ENCODE measurements at places on chromosomes 1 and 21.

GRCh38 chr1:201471772-201472171 is 2.8 kb upstream of the PHLDA3 start:
- DNase-seq: no peak

DNA sequence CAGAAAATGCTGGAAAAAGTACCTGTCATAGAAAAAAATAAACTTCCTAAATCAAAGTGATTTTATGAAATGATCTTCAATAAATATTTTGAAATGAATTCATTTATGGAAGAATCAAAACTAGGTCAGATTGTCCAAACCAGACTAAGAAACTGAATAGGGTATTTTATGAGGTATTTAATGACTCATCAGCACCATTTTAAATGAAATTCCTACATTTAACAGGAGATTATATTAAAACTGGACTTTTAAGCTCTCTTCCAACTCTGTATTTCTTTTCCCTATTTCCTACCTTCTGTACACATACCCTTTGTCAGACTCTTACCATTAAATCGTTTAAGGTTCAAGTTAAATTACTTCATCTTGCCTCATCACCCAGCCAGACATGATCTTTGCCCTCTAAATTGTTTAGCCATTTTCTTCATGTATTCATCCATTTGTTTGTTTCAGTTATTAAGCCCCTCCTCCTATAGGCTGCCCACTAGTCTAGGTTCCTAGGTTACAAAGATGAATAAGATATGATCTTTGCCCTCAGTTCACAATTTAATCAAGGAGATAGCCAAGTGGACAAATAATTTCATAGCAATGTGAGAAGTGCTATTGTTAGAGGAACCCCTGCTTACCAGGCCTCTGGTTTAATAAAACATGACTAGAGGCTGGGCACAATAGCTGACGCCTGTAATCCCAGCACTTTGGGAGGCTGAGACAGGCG is 25.0 kb downstream of the TATDN3 start:
- no peak for DNase-seq

- DNase-seq: no peak
Measured at GRCh38 chr1:199956005-199956404, 71.5 kb upstream of the NR5A2 start.

GRCh38 chr1:244412176-244412575 is 39.5 kb downstream of the ADSS2 start:
- no peak for DNase-seq

GRCh38 chr1:25867210-25867991 is 8.1 kb downstream of the PAQR7 start:
- DNase-seq: no peak
